ENCODE measurements at places on chromosomes 7 and 10. TPM values are rescaled to one million over a fixed set of nuclear protein-coding genes. Genes with fewer than 3 reads are reported as not detected.

HTR7 gene
- total RNA-seq, result 0.18 TPM

ZKSCAN1 gene
- total RNA-seq, result 14.7 TPM

SP4 gene
- 4.1 TPM for total RNA-seq

SHH gene
- not detected for total RNA-seq

C10orf62 gene
- total RNA-seq, result not detected

GNGT1 gene
- total RNA-seq, result not detected

MYH16 gene
- total RNA-seq, result not detected

ERVW-1 gene
- not detected for total RNA-seq

ASZ1 gene
- total RNA-seq, result not detected

NFKB2 gene
- 25.9 TPM for total RNA-seq

CPA2 gene
- not detected for total RNA-seq

SPDYE1 gene
- total RNA-seq, result not detected

NUTM2E gene
- not detected for total RNA-seq

RPEL1 gene
- total RNA-seq, result under 0.01 TPM

OR2A42 gene
- not detected for total RNA-seq

FRAT1 gene
- total RNA-seq, result 1.9 TPM

ZNF3 gene
- total RNA-seq, result 22.5 TPM

UCMA gene
- not detected for total RNA-seq

ANKRD30A gene
- not detected for total RNA-seq

MGAM2 gene
- total RNA-seq, result not detected

ANKRD2 gene
- not detected for total RNA-seq

AOAH gene
- not detected for total RNA-seq

PAX2 gene
- not detected for total RNA-seq

RAPGEF5 gene
- 0.29 TPM for total RNA-seq

EVX1 gene
- not detected for total RNA-seq

GATA3 gene
- 0.29 TPM for total RNA-seq

EFCAB10 gene
- not detected for total RNA-seq

PHF14 gene
- total RNA-seq, result 9.0 TPM

CYP2C19 gene
- total RNA-seq, result not detected

AKR1D1 gene
- not detected for total RNA-seq
